Stimulated activated CD4-positive, alpha-beta T cell treated with anti-CD3 and anti-CD28 coated beads, TNF-alpha, amount 100 ng/mL, for 48 hours (primary cell): ENCODE measurements at places on chromosomes 13 and 19.

- no peak for DNase-seq
Observed at GRCh38 chr19:47512183-47512947, 2.5 kb downstream of the NAPA start.

DNA sequence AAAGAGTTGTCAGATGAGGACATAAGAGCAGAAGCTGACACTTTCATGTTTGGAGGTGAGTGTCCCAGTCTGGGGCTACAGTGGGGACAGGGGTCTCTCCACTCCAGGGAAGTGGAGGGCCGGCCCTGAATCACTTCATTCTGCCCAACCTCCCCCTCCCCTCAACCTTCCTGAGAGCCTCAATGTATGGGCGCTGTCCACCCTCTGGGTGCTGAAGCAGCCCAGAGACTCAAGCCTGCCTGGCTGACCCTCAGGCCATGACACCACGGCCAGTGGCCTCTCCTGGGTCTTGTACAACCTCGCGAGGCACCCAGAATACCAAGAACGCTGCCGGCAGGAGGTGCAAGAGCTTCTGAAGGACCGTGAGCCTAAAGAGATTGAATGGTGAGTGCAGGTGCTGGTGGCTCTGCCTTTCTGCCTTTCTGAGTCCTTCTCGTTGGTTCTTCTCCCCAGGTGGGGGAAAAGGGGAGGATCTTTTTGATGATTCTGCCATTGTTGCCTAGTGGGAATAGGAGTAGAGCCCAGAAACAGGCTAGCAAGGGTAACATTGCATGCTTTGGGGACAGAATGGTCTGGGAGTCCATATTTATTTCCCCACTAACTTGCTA is 8.8 kb downstream of the CYP4F8 start:
- no peak for DNase-seq

- no peak for DNase-seq
Observed at GRCh38 chr13:67299072-67299635, 69.0 kb upstream of the PCDH9 start.

DNA sequence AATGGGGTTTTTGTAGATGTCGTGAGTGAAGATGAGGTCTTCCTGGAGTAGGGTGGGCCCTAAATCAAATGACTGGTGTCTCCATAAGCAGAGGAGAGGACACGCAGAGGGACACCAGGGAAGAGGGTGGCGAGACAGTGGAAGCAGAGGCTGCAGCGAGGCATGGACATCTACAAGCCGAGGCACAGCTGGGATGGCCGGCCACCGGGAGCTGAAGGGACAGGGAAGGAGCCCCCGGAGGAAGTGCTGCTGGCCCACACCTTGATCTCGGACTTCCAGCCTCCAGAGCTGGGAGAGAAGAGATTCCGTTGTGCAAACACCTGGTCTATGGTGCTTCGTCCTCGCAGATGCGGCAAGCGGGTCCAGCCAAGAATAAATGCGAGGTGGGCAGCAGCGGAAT is 84.5 kb downstream of the ANKRD10 start:
- DNase-seq: no peak

GRCh38 chr19:34178274-34178610 is 5.9 kb downstream of the LSM14A start:
- DNase-seq: no peak

- DNase-seq: peak; percentile 61
Observed at GRCh38 chr13:50080911-50081678, 65.9 kb downstream of the KCNRG start.

- no peak for DNase-seq
Observed at GRCh38 chr13:112916296-112916695, 52.7 kb upstream of the MCF2L start.

GRCh38 chr13:95193509-95194230 is 107.6 kb downstream of the ABCC4 start:
- DNase-seq: no peak

- DNase-seq: no peak
Observed at GRCh38 chr13:95968906-95969305, 84.3 kb downstream of the UGGT2 start.

DNA sequence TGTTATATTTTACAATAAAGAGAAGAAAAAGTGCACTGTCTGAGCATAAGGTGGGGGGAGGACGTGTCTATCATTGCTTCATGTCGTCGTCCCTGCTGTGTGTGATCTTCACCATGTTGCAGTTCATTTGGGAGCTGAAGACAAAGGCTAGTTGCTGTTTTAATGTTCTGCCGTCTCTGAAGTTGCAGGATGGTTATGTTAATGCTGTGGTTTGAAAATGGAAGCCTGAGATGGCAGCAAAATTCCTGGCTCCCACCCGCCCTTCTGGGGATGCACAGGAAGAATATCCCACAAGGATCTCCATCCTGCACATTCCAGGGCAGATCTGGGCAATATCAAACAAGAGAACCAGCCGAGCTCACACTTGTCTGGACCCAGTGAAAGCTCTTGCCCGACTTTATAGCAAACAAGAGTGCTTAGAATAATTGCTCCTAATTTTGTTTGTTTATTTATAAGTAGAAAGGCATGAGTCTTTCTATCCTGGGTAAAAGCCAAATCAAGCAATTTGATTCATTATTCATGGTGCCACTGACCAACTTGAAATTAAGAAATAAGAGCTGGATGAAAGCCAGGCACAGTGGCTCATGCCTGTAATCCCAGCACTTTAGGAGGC is 110.3 kb upstream of the ABCC4 start:
- no peak for DNase-seq

- DNase-seq: no peak
Observed at GRCh38 chr19:2064788-2065524, 13.9 kb upstream of the MKNK2 start.

DNA sequence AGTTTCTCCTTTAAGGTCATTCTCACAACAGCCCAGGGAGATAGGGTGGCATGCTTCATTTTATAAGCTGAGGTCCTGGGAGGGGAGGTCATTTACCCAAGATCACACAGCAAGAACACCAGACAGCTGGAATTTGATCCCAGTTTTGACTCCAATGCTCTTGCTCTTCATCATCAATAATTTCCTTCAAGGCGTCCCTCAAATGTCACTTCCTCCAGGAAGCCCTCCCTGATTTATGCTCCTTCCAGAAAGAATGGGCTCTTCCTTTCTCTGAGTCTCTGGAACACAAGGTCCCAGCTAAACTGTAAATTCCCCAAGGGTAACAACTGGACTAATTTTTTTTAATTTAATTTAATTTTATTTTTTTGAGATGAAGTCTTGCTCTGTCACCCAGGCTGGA is 4.7 kb upstream of the DHX34 start:
- no peak for DNase-seq

- no peak for DNase-seq
Observed at GRCh38 chr19:6475321-6476108, 6.1 kb downstream of the DENND1C start.
